ENCODE measurements at places on chromosomes 13 and 19.
A peak's percentile ranks its signal among the peaks of the same experiment; 100 is the strongest.

GRCh38 chr13:39415008-39415802 lies 187.8 kb downstream of the LHFPL6 start:
- no peak for DNase-seq

- no peak for DNase-seq
Observed at GRCh38 chr13:51811920-51812451, 8.0 kb upstream of the DHRS12 start.

DNA sequence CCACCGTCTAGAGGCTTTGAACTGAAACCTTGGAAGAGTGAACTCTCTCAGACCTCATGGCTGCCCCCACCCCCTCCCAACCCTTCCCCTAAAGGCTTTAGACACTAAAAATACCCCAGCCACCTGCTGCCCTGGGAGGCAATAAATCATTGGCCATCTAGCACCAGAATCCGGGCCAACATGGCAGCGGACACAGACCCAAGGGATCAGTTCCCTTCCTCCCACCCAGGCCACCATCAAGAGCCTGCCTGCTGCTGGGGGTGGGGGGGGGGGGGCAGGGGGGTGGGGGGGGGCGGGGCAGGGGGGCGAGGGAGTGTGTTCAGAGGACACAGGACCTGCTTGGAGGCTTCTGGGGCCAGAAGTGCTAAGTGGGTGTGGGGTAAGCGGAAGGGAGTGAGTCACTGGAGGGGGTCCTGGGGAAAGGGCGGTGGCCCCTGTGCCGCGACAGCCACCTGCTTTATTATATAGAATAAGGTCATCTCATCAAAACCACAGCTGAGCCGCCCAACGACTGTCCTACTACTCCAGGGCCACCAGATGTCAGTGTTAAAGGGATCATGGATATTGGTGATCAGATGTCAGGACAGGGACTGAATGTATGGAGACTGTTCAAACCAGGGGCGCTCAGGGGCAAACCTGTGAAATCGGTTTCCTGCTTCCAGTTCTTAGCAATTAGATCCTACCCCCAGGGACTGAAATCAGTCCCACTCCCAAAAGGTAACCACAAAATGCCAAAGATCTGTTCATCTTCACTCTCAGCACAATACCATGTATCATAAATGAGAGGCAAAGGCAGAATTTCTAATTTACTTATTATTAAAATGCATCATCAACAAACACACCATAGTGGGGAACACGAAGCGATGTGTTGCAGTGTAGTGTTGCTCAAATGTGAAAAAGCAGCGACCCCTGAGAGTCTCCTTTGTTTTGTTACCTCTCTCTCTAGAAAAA lies 24.3 kb downstream of the ARL11 start:
- DNase-seq, result peak; percentile 25

DNA sequence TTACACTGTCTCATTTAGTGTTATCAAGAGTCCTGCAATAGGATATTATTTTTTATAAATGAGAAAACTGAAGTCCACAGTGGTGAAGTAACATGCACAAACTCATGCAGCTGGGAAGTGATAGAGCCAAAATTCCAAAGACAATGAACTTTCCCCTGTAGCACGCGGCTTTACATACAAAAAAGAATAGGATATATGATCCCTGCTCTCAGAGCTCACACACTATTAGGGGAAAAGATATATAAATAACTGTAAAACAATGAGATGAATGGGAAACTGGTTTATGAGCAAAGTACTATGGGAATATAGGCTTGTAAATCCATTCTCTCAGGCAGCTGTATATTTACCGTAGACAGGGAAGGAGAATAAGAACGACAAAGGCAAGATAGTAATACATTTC lies 39.7 kb downstream of the THSD1 start:
- DNase-seq, result no peak

- DNase-seq, result no peak
Observed at GRCh38 chr13:111269508-111269907, 50.9 kb upstream of the TEX29 start.

DNA sequence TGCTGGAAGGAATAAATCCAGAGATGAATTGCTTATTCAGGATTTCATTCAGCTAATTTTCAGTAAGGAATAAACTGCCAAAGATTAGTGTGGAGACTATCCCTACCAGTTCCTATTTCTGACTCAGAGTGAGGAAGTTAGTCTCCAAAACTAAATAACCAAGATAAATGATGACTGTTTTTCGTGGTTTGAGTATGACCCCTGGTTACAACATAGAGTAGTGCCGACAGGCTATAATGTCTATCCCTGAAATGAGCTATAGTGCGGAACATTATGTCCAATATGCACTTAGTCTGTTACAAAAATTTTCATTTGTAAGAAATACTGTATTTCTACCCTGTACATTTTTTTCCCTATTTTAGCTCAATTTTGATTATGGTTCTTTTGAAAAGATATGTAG lies 51.4 kb downstream of the NBEA start:
- DNase-seq, result no peak

- no peak for DNase-seq
Observed at GRCh38 chr19:924553-925086, 1.2 kb upstream of the ARID3A start.

Measured in CD4-positive, alpha-beta T cell treated with Interferon alpha-2 for 1 hour (primary cell).